ENCODE measurements at places on chromosomes 3 and 15.

DNA sequence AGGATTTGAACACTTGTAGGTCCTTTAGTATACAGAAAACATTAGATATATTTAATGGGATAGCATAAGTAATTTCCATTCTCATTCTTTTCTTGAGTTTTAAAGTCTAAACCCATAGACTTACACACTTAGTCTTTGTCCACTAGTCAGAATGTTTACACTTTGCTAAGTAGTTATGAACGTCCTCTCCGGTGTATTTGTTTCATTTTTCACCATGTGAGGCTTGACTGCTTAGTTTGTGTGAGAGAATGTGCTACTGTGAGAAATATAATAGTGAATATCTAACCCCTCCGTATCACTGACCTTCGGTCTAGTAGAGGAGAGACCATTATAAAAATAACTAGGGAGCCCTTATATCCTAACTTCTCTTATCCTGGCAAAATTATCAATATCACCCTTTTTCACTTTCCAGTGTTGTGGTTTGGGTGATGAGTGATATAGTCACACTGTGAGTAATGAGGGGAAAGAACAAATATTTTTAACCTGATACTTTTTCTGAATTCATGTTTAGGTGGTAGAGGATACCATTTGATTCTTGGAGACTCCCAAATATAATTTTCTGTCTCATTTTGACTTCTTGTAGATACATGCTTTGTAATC, 122.4 kb downstream of the UBE2E2 start:
- no peak for DNase-seq

GRCh38 chr3:192129586-192129985, 597.8 kb downstream of the FGF12 start:
- DNase-seq = no peak

DNA sequence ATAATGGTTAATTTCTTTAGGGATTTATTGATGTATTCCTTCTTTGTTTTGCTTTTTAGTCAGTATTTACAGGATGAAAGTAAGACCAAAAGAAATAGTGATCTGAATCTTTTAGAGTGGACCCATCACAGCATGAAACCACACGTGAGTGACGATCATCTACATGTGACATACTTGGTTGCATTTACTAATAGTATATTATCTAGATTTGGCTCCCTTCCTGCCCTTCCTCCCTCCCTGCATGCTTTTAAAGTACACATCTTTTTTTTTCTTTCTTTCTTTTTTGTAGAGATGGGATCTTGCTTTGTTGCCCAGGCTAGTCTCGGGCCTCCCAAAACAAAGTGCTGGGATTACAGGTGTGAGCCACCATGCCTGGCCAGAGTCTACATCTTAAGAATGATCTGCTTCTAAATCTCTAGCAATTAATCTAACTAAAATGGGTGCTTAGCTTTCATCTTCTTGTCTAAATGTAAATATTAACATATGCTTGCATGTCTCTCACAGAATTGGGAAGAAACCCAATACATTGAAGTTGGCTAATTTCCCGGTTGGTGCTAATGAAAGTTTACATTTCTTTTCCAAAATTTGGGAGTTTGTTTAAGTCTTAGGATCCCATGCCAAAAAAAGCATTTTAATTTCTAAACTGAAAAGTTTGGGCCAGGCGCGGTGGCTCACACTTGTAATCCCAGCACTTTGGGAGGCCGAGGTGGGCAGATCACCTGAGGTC, 38.0 kb downstream of the SENP2 start:
- no peak for DNase-seq

DNA sequence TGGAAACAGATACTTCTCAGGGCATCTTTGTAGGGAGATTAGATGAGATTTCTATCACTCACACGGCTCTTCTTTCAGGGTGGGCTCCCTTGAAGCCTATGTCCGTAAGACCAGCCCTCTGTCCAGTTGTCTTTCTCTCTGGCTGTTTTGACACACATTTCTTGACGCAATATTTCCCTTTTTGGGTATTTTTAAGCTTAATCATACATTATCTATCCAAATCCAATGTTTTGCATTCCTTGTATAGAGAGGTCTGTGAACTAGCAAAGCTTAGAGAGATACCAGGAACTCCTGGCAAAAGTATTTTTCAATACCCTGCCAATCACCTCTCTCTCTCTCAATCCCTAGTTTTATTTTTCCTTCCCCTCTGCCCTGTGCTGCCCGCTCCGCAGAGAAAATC, 79.3 kb downstream of the EOMES start:
- no peak for DNase-seq

DNA sequence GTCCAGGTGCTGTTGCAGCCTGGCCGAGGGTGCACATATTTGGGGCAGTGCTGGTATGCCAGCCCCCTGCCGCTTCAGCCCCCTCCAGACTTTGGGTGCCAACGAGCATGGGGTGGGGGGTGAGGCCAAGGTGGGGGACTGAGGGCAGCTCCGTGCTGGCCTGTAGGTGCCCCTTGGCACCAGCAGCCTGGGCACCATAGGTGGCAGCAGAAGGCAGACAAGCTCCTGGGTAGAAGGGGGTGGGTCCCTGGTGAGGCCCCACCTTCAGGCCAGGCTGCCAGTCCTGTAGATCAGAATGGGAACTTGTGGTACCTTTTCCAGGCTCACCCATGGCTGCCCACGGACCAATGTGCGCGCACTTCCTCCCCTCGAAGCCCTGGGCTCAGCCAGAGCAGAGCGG, 16.1 kb upstream of the PLA2G4E start:
- DNase-seq = no peak

DNA sequence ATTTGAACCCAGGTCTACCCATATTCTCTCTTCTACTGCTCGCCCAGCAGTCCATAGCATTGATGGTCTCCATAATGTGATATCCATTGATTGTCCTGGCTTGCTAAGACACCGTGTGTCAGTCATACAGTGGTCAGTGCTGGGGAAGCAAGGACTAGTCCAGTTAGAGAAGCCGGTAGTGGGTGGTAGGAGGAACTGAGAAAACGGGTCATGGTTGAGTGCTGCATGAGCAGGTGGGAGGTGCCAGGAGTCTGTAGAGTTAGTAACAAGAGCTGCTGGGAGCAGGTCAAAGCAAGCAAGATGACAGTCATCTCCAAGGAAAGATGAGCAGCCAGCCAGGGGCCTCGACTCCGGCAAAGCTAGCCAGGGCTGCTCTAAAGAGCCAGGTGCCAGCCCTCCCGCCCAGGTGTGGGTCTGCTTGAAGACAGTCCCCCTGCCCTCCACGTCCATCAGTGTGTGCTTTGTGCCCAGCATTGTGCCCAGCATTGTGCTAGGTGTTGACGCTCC, 29.5 kb upstream of the USP3 start:
- no peak for DNase-seq

DNA sequence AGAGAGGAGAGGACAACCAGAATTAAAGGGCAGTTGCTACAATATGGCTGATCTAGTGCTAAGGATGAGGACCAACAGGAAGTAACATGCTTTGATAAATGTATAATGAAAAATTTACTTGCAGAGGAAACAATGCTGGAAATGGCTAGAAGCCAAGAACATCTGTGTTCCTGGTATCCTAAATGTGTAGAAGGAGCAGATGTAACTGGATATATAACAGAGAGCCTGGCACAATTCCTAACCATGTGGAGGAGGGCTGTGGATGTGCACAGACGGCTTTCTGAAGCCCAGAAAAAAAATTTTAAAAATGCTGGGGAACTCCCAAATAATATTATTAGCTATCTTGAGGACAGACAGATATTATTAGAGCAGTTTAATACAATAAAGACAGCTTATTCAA, 159.4 kb upstream of the GBE1 start:
- DNase-seq = no peak

- no peak for DNase-seq
Measured at GRCh38 chr3:15924914-15925313, 127.1 kb upstream of the ANKRD28 start.

- no peak for DNase-seq
Measured at GRCh38 chr15:68566377-68566954, 12.3 kb upstream of the CORO2B start.

DNA sequence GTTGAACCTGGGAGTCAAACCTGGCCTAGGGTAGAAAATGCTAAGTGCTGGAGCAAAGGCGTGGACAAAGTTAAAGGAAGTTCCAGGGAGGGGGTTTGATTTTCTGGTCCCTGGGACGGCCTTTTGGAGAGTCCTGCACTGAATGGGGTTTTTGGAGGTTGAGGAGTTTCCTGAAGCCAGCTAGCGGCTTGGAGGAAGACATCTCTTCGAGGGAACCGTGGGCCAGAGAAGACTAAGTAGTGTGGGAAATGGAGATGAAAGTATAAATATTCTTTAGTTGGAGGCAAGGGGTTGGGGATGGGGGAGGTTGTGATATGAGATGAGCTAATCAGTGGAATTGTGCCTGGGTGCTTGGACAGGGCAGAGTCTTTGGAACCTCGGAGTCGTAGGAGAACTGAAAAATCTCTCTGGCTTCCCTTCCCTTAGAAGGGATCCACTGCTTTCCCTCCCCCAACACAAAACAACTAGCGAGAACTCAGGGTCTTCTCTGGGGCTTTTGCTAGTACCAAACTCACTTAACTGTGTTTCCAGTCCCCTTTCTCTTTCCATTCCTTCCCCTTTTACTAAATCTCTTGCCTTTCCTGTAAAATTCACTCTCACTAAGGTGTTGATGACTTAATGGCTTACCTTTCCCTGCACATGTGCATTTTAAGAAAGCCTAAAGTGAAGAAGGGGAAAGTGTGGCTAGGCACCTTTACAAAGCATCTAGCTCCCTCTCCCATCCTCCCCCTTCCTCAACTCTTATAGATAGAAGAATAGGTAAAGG, 1.0 kb downstream of the LPP start:
- no peak for DNase-seq

DNA sequence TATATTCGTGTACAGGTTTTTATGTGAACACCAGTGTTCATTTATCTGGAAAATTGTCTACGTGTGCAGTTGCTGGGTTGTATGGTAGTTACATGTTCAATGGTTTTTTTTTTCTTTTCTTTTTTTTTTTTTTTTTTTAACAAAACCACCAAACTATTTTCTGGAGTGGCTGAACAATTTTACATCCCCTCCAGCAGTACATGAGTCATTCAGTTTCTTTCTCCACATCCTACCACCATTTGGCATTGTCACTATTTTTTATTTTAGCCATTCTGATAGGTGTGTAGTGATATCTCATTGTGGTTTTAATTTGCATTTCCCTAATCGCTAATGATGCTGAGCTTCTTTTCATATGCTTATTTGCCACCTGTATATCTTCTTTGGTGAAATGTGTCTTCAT, 256.3 kb upstream of the EOMES start:
- DNase-seq = no peak

- DNase-seq = no peak
Measured at GRCh38 chr15:88635318-88635717, 3.5 kb upstream of the ISG20 start.

DNA sequence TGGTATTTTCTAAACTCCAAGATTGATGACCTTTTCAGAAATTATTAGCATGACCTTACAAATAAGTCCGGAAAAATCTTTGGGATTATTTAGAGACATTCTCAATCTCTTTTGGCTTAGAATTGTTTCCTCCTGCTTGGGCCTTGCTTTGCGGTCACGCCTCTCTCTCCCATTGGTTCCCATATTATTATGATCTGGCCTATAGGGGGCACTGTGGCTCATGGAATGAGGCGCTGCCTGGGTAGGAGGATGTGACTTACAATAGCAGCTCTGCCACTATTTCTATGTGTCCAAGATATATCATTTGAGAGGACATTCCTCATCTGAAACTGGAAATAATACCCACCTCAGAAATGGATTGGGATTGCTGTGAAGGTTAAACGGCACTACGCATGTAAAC, 464.9 kb downstream of the MFSD1 start:
- no peak for DNase-seq

DNA sequence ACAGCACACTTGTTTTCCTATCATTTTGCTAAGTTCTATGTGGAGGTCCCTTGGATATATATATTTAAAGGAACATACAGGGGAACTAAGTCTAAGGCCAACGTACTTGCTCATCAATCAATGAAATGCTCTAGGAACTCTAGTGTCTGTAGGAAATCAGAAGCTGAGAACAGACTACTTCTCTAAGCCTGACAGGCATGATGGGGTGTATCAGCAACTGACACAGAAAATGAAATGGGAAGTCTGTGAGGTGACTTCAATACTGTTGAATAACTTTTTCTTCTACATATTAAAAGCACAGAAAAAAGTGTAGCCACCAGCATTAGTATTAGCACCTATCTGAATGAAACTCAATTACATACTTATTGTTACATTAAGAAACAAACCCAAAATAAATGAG, 56.9 kb upstream of the CSPG5 start:
- DNase-seq = no peak

DNA sequence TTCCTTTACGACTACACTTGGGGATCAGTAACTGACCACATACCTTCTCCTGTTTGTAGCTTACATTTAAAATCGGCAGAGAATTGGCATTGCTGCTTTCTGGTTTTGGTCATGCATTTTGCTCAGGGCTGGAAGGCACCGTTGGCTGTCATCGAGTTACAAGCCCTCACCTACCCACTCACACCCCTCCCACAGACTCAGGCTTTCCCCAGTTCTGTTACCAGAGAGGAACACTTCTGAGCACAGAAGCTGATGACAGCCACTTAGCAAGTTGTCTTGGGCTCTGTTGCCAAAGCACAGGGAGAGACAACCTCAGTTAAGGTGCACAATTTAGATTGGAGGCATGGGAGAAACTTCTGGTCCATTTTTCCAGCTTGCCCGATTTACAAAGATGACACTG, 204.8 kb upstream of the TOPAZ1 start:
- DNase-seq = no peak

DNA sequence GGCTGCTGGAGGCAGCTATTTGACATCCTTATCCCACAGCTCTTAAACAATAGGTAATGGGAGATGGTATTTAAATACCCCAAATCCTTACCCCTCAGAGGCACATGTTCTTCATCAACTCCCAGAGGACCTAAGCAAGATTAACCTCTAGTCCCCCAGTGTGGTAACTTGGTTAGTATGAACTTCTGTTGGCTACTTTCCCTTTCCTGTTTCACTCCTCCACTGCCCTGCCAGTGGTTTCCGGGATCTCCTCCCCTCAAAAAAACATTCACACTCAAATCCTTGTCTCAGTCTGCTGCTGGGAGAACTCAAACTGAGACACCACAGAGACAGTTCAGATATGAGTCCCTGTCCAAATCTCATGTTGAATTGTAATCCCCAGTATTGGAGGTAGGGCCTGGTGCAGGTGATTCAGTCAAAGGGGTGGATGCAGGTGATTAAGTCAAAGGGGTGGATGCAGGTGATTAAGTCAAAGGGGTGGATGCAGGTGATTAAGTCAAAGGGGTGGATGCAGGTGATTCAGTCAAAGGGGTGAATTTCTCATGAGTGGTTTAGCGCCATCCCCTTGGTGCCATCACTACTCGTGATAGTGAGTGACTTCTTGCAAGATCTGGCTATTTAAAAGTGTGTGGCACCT, 335.0 kb upstream of the CTNNB1 start:
- DNase-seq = no peak

- no peak for DNase-seq
Measured at GRCh38 chr3:145357453-145357852, 803.5 kb downstream of the PLOD2 start.

- DNase-seq = no peak
Measured at GRCh38 chr15:39455471-39455991, 125.3 kb upstream of the THBS1 start.

DNA sequence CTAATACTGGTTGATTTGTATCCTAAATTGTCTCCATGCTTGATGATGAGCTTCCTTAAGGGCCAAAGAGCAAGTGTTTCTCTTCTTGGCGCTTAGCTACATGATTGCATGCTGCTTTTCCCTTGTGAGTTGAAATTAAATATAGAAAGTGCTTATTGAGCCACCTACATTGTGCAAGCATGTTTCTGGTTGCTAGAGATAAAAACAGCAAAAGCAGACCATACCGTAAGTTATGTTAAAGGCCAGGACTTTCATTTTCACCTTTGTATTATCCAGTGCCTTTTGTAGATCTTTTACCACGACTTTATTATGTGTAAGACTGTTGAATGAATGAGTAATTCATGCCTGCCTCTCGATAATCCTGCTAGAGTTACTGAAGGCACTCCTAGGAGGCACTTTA, 41.9 kb upstream of the CCNB2 start:
- no peak for DNase-seq
